Fibroblast of the aortic adventitia (primary cell): ENCODE measurements at places on chromosomes 1 and 21. TPM values are rescaled to one million over a fixed set of nuclear protein-coding genes. Genes with fewer than 3 reads are reported as not detected.

- DNase-seq = no peak
These were observed 89.2 kb upstream of the POU3F1 start for GRCh38 chr1:38135625-38136414.

GRCh38 chr1:43995984-43996732 is 4.8 kb downstream of the CCDC24 start:
- no peak for DNase-seq

GRCh38 chr1:247269133-247269532 is 13.3 kb downstream of the VN1R5 start:
- no peak for DNase-seq

- peak; percentile 30 for DNase-seq
These were observed 12.2 kb downstream of the AKIRIN1 start for GRCh38 chr1:39003281-39003680.

DNA sequence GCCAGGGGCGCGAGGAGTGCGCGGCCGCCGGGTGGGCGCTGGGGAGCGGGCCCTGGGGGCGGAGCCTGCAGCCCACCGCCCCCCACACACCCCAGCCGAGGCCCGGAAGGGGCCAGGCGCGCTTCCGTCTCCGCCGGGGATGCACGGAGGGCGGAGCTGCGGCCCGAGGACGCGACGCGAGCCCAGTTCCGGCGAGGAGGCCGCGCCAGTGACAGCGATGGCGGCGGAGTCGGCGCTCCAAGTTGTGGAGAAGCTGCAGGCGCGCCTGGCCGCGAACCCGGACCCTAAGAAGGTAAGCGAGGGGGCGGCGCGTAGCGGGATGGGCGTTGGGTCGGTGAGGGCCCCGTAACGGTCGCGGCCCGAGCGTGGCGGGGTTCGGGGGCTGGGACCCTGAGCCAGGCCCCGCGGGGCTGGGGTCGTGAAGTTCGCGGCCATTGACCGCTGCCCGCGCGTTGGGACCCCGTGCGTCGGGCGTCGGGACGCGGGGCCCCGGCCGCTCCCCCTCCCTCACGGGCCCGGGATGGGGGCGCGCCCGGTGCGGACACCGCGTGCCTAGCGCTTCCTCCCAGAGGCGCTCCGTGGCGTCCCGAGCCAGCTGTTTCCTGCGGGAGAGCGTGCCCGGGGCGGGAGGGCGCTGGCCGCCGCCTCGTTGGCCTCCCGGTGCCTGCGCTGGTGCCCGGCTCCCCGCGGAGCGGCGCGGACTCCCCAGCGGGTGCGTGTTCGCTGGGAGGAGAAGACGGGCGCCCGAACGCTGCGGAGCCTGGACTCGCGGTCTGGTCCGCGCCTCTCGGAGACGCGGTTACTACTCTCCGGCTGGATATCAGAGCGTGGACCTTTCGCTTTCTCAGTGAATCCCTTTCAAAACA is at the start of gene ELOA:
Gene ELOA, plus strand, starts transcription at position 185 of the 866 bp plus-strand sequence. Its CDS starts 33 bp downstream, at position 218.
- peak; percentile 48 for DNase-seq

DNA sequence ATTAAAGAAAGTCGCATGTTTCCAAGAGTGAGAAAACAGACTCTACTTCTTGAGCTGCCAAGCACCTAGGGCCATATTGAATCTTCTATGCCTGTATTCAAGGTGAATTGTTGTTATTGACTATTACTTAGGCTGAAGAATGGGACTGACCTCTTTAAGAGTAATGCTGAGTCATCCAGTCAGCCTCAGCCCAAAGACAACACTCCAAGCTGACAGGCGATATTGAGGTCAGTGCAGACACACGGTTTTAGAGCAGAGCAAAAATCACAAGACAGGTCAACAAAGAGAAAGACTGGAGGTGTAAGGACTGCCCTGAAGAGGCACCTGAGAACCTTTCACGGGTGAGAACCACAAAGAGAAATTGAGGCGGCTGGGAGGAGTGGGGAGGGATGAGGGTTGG is 146.9 kb downstream of the MIS18A start:
- DNase-seq = peak; percentile 33

The STUM gene
- total RNA-seq = 0.98 TPM in 1 of 2 replicates, not detected in the other

DNA sequence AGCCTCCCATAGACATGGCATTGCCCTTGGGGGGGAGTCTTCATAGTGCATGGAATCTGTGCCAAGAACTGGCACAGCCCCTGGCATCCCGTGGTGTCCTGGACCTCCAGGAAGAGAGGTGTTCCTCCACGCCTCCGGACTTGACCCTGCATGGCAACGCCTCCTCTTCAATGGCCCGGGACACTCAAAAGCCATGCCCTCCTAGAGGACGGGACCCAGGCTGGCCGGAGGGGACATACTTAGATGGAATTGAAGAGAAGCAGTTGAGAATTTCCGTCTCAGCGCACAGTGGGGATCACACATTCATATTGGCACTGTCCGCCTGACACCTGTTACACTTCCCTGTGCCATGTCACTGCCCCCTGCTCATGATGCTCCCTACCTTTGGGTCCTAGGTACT is 38.4 kb upstream of the TENT5C start:
- DNase-seq = no peak

The RABGAP1L gene
- total RNA-seq = 39.9 and 154 TPM in 2 replicates

- DNase-seq = no peak
These were observed 23.5 kb downstream of the CYP4A22 start for GRCh38 chr1:47160716-47161115.

The PTAFR gene
- under 0.01 and 0.65 TPM in 2 replicates for total RNA-seq

- no peak for DNase-seq
These were observed 18.5 kb upstream of the TBX15 start for GRCh38 chr1:119006406-119007279.

The PCSK9 gene
- total RNA-seq = 1.1 and 2.5 TPM in 2 replicates

DNA sequence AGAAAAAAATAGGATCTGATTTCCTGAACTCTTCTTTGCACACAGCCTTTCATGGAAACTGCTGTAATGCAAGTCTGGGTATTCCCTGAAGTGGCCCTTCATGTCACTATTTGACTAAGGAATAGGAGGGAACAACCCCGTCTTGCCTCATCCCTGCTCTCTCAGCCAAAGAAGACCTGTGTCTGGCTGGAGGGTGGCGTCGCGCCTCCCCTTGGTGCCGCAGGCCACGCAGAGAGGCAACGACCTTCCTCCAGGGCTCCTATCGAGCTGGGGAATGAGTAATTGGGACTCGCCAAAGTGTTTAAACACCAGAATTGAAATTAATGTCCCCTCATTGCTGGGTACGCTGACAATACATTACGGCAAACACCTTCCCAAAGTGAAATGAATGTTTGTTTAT is 129.8 kb downstream of the PBX1 start:
- DNase-seq = no peak

DNA sequence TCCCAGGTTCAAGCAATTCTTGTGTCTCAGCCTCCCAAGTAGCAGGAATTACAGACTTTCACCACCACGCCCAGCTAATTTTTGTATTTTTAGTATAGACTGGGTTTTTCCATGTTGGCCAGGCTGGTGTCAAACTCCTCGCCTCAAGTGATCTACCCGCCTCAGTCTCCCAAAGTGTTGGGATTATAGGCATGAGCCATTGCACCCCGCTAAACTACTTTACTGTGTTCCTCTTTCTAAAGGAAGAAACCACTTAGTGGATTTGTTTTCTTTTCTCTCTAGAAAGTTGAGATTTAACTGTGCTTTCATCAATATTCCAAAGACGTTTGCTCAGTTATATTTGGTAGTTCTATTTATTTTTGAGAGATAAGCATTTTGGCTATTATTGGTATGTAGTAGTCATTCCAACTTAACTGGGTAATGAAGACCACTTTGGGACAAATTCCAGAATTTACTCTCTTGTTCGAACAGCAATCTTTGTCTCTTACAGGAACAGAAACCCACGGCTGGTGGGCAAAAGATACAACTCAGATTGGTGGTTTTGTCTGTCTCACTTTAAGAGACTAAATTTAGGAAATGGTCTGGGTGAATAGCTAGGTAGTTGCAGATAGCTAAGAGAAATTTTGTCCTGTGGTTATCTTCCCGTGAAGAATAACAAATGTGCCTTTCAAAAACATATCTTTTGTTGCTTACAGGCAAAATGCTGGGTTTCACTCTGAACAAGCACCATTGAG is 103.5 kb upstream of the CD55 start:
- no peak for DNase-seq

The GALE gene
- total RNA-seq = 5.0 and 16.7 TPM in 2 replicates

- DNase-seq = peak; percentile 87
These were observed at the start of gene PLA2G4A for GRCh38 chr1:186828611-186829454. PLA2G4A (plus strand) TSS chr1:186828949; CDS start chr1:186854355, 25,406 bp downstream.

DNA sequence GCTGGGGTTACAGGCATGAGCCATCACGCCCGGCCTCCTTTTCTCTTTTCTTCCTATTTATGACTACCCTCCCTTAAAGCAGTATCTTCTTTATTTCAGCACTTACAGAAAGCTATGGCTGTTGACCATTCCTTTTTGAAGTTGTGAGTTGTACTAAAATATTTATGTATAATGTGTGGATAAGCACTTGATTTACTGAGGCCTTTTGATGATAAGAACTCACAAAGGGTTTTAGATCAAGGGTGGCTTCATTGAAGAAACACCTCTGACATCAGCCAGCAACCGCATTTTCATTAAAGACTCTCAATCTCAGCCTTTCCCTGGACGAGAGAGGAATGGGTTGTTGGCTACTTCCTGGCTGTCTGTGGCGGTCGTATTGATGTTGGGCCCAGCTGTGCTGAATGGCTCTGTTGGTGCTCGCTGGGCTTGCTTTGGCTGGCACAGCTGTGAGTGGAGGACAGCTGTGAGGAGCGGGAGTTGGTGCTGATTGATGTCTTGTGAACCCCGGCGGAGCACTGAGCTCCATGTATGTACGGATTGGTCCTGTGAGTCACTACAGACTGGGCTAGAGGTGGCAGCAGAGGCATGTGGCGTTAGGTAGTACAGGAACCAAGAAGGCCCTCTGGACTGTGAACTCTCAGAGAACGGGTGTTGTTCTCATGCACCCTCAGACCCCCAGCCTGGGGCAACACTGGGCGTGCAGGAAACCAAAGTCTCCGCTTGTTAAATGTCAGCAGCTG is 208.8 kb downstream of the KIF26B start:
- DNase-seq = no peak

DNA sequence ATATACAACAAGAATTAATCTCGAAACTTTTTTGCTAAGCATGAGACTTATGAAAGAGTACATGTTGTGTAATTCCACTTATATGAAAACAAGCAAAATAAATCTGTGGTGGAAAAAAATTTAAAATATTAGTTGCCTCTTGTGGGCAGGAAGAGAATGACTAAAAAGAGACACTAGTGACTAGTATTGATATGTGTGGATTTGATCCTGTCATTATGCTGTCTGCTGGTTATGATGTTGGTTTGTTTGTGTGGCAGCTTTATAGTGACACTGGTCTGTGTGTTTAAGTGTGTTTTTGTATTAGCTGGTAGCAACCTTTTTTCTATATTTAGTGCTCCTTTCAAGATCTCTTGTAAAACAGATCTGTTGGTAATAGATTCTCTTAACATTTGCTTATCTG is 267.8 kb upstream of the NRIP1 start:
- DNase-seq = no peak

- DNase-seq = no peak
These were observed 161.3 kb downstream of the CLEC20A start for GRCh38 chr1:178335426-178335825.

DNA sequence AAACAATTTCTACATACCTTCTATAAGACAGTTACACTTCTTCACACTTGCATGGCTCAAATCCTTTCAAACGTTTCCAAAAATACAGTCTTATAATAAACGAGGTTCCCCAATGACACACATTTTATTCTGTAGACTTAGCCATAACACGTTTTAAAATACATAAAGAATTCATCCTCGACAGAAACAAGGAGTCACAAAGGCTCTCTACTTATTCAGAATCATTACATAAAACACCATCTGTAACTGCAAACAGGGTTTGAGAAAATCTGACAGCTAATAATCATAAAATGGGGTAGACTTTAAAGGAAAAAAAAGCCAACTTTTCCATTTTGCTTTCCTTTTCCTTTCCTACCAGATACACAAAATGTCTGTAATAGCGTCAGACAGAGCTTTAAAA is 1.8 kb downstream of the PIK3R3 start:
- DNase-seq = no peak

DNA sequence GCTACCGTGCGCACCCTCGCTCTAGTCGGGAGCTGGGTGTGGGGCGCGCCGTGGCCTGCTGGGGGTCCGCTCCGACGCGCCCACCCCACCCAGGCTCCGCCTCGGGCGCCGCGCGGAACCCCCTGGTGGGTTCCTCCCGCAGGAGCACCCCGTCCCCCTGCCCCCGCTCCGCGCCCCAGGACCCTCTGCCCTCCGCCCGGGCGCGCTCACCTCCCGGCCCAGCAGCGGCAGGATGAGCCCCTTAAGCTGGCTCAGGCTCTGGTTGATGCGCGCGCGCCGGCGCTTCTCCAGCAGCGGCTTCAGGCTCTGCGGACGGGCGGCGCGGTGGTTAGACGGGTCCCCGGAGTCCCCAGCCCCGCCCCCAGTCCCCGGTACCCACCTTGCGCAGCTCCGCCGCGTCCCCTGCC is 319 bp downstream of the HES2 start:
- no peak for DNase-seq

The CTTNBP2NL gene
- 24.4 and 27.0 TPM in 2 replicates for total RNA-seq

The ACKR1 gene
- not detected in 2 replicates for total RNA-seq

DNA sequence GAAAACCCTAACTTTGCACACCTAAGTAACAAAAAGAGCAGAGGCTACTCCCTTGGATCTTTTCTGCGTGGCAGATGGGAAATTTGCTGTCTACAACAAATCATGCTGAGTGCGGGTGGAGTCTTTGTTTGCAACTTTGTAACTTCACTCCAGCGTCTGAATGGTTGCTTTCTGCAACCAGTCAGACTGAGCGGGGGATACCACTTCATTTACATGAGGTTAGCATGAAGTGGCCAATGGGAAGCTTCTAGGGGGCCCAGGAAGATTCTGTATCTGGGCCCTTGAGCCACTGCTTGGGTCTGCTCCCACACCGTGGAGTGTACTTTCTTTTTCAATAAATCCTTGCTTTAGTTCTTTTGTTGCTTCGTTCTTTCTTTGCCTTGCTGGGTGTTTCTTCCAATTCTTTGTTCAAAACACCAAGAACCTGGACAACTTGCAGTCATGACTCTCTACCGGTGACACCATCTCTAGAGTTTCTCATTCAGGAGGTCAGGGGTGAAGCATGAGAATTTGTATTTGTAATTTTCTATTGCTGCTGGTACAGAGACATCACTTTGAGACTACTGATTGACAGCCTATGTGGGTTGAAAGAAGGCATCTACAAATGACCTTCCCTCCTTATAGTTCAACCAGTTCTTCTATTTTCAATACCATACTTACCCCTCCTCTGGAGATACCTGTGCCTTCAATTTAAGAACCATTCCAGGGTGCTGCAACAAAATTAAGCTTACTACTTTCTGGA is 55.8 kb upstream of the RC3H1 start:
- no peak for DNase-seq

GRCh38 chr1:10835421-10835820 is 39.0 kb upstream of the CASZ1 start:
- DNase-seq = no peak

DNA sequence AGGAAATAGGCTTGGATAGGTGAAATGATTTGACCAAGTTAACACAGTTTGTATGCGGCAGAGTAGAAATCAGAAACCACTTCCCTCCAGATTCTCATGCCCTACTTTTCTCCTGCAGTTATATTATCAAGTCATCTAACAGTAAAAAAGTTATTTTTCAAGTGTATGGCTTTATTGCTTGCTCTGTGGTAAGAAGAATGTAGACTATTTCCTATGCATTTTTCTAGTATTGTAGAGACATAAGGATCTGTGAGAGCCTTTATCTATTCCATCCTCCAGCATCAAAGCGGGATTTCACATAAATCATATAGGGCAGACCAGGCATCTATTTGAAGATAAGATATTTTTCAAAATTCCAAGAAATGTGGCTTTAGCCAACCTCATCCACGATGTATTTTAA is 208.5 kb downstream of the TTLL7 start:
- no peak for DNase-seq

GRCh38 chr1:26999440-26999987 is 6.0 kb downstream of the TRNP1 start:
- DNase-seq = peak; percentile 100

GRCh38 chr21:33151941-33152731 is 77.6 kb upstream of the IFNAR2 start:
- DNase-seq = no peak

The MPL gene
- not detected in 2 replicates for total RNA-seq
